ENCODE measurements at places on chromosomes 12 and 14. TPM values are rescaled to one million over a fixed set of nuclear protein-coding genes. Genes with fewer than 3 reads are reported as not detected.
A peak's percentile ranks its signal among the peaks of the same experiment; 100 is the strongest.

Gene C12orf56
- not detected for total RNA-seq

Gene OASL
- total RNA-seq = not detected

GRCh38 chr14:85319998-85320630 is 209.8 kb upstream of the FLRT2 start:
- peak; percentile 32 for DNase-seq

DNA sequence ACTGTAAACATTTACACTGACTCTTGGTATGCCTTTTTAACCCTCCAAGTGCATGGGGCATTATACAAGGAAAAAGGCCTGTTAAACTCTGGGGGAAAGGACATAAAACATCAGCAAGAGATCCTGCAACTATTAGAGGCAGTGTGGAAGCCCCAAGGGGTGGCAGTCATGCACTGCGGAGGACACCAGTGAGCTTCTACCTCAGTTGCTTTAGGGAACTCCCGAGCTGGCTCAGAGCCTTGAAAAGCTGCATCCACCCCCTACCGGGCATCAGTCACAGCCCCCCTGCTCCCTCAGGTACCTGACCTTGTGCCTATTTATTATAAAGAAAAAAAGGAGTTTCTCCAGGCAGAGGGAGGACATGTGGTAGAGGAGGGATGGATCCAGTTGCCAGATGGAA is 695.6 kb upstream of the LMO3 start:
- no peak for DNase-seq

Gene SLCO1B1
- not detected for total RNA-seq

DNA sequence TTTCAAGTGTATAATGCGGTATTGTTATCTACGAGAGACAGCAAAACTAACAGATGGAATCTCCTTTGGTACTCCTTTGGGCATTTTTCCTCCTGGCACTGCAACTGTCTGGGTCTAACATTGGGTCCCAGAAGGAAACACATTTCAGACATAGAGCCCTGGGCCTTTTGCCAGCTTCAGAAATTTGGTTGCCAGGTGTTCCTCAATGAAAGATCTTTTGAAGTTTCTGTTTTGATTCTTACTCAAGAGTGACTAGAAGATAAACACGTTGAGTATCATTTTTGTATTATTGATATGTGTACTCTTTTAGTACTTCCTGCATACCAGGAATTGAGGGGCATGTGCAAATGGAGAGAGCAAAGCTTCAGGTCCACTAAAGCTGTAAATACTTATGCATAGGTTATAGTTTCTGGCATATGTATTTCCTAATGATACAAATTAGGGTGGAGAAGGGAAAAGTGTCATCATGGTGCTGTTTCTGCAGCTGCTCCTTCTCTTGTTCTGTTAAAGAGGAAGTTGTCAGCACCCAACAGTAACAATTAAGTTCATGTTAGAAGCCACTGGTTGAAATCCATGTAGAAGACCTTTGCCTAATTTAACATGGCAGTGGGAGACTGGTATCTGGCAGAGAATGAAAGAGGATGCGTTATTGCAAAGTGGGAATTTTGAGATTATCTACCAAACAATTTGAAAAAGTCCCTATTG is 53.5 kb downstream of the SLC38A6 start:
- DNase-seq = no peak

DNA sequence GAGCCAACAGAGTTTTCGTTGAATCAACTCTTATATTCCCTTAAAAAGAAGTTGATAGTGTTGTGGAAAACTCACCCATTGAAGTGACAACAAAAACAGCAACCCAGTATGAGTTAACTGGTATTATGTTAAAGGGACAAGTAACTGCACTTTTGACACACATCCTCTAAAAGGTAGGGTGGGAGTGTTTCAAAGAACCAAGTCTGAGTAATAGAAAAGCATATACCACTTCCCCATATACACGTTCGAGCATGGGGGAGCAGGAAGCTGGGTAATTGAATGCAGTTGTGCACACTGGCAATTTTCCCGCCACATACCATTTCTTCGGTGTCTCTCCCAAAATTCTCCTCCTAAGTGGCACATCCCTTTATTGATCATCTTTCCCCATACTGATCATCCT is 31.5 kb downstream of the IFNG-AS1 start:
- no peak for DNase-seq

GRCh38 chr14:39109893-39110715 is 4.0 kb upstream of the GEMIN2 start:
- no peak for DNase-seq

- DNase-seq = peak; percentile 58
These were observed 18.1 kb downstream of the RFC5 start for GRCh38 chr12:118034429-118035189.

DNA sequence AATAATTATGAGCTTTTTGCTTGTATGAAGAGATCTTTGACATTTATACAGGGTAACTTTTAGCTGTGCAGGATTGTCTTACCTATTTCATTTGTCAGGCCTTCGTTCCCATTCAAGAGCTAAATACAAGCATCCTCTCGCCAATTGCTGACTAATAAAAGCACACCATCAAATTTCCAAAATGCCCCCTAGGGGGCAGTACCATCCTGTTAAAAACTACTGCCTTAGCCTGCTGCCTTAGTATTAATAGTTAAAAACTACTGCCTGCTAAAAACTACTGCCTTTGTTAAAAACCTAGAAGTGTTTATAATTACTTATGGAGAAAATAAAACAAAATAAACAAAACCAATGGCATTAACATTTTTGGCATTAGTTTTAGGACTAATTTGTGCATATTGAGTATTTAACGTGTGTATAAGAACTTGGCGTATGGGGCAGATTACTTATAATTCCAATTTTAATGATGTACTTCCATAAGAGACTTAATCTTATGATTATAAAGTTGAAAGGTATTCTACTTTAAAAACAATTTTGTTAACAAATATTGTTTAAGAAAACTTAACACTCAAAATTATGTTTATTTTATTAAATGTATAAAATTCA is 3.0 kb upstream of the IFI27L2 start:
- peak; percentile 80 for DNase-seq

GRCh38 chr12:128114485-128114884 is 152.5 kb upstream of the TMEM132C start:
- DNase-seq = no peak

DNA sequence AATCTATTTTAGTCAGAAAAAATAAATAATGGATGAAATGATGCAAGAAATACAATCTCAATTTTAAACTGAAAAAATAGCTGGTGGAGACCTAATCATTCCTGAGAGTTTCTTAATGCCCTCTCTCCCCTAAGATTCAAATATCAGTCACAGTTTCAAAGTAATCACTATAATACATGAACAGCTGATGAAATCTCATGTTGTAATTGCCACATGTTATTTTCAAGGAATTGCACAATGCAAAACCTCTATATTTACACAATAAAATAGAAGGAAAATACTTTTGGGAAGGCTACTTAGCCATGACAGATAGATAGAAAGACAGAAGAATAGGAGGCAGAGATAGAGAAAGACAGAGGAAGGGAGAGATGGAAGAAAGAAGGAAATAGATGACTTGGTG is 18.2 kb downstream of the IFNG-AS1 start:
- DNase-seq = peak; percentile 36

Gene GPR132
- 2.0 TPM for total RNA-seq

- no peak for DNase-seq
These were observed 18.8 kb upstream of the BEGAIN start for GRCh38 chr14:100605706-100606686.

- DNase-seq = no peak
These were observed 84.6 kb downstream of the SETD3 start for GRCh38 chr14:99395909-99396530.

DNA sequence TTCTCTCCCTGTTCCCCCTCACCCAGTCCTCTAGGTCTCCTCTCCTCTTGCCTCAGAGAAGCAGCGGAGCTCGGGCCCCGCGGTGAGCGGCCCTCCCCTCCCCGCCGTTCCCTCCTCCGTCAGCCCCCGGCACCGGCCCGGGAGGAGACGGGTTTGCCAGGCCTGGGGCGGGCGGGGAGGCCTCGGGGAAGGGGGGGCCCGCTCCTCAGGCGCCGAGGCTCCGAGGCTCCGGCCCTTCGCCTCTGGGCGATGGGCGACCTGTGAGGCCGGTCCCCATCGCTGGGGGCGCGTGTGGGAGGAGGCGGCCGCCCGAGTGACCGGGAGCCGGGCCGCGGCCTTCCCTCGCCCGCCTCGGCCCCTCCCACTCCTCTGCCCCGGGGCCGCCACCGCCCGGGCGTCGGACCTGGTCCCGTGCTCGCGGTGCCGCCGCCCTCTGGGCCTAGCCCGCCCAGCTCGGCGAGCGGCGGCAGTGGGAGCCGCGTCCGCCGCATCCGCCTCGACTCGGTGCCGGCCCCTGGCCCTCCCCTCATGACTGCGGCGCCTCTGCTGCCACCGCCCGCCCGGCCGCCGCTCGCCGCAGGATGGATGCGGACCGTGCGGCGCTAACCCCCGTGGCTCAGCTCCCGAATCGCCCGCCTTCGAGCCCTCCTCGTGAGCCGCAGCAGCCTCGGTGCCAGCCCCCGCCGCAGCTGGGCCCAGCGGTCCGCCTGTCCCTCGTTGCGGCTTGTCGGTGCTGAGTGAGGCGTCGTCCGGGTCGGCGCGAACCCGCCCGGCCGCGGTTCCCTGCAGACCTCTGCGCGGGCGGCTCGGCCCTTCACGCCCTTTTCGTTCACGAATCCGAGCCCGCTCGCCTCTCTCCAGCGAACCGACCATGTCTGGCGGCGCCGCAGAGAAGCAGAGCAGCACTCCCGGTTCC is 574 bp downstream of the WNK1 start:
- peak; percentile 78 for DNase-seq

- DNase-seq = peak; percentile 63
These were observed 87.5 kb downstream of the SETD3 start for GRCh38 chr14:99393059-99393655.

DNA sequence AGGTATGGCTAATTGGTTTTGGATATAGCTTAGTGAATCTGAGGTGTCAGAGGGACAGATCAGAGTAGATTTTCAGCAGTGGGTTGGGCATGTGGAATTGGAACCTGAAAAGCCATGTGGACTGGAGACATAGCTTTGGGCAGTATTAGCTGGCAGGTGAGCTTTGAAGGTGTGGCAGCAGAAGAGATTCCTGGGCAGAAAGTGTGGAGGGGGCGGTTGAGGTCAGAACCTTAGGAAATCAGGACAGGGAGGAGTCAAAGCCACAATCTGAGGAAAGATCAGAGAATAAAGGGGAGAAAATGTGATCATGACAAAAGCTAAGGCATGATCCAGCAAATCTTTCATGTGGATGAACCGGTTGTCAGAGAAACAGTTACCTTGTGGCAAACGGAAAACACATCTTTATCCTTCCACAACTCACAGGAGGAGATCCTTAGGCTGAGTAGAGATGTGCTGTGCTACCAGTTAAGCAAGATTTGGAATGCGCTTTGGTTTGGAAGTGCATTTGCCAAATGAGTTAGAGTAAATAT is 56.4 kb downstream of the PTGER2 start:
- no peak for DNase-seq

Gene PAPLN
- 4.2 TPM for total RNA-seq

DNA sequence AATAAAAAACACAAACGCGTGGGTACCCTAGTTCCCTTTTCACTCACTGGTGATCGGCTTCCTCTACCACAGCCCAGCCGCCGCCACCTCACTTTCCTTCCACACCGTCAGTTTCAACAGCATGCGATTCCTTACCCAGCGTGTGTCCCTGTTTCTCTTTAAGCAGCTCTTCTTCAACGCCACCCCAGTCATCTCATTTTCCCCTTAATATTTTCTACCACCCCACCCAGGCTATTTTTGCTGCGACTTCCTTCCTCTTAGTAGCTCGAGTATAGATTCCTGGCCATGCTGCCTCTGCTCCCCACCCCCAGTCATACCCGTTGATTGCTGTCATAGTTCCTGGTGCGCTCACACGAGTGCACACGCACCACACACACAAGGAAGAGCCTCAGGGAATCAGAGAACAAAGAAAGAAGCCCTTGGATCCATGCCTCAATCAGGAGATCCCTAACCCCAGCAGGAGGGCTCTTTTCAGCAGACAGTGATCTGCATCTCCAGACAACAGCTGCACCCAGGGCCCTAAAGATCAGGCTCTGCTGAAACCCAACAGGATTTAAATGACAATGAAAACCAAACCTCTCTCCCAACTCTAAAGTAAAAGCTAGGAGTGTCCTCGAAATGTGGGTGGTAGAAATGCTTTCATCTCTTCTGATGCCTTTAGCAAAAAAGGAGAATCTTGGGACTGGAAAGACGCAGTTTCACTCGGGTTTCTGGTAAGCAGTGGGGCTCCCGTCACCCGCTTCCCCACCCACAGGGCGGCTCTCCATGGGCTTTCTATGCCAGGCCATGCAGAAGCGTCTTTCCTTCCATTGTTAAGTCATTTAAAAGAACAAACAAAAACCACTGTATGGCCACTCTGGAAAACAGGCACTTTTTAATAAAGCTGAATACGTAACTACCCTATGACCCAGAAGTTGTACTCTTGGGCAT is 23.8 kb downstream of the VPS37B start:
- DNase-seq = peak; percentile 73

Gene SDR9C7
- 0.14 TPM for total RNA-seq

Gene TGM1
- 0.35 TPM for total RNA-seq

- peak; percentile 59 for DNase-seq
These were observed 740 bp upstream of the PRPF40B start for GRCh38 chr12:49622501-49623141.

DNA sequence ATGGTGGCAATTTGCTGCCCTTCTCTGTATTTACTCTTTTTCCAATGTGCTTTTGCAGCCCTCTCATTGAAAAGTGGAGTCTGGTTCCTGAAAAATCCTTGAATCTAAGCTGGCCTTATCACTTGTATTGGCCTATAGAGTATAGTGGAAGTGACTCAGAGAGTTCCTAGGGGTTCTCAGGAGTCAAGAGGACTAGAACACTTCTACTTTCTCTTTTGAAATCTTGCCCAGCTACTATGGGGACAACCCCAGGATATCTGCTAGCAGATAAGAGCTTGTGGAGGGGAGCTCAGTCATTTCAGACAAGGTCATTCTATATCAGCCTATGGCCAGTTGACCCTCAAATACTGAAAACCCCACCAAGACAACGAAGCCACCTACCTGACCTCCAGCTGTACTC is 26.7 kb upstream of the WSCD2 start:
- no peak for DNase-seq

- no peak for DNase-seq
These were observed 5.1 kb downstream of the KMT5A start for GRCh38 chr12:123388951-123389559.

Gene REM2
- total RNA-seq = 1.6 TPM

DNA sequence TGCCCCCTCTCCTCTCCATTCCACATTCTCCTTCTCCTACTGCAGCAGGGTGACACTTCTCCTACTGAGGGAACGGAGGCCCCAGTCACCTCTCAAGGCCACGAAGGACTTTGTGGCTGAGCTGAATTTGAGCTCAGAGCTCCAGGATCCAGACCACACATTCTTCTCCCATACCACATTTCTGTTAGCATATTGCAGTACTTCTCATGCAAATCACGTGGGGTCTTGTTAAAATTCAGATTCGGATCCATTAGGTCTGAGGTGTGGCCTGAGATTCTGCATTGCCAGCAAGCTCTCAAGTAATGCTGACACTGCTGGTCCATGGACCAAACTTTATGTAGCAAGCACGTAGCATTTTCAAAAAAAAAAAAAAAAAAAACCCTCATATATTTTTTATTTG is 9.6 kb upstream of the IFI27L2 start:
- no peak for DNase-seq

Gene SLC8A3
- total RNA-seq = 0.09 TPM

Gene SPIC
- not detected for total RNA-seq

Gene NGB
- total RNA-seq = not detected
